Left renal pelvis (tissue), 4 donors: ENCODE measurements at places on chromosomes 5 and 9. TPM values are rescaled to one million over a fixed set of nuclear protein-coding genes. Genes with fewer than 3 reads are reported as not detected.

ANKRD18B gene
- 1.0 TPM for polyA plus RNA-seq

TAF11L10 gene
- polyA plus RNA-seq, result not detected

FAM169A gene
- polyA plus RNA-seq, result 1.5 TPM

PGM5 gene
- 67.1 TPM for polyA plus RNA-seq

KCTD16 gene
- 2.3 TPM for polyA plus RNA-seq

AQP7 gene
- polyA plus RNA-seq, result 28.0 TPM

LCN15 gene
- polyA plus RNA-seq, result not detected

GABRA1 gene
- not detected for polyA plus RNA-seq

GPRIN1 gene
- 1.4 TPM for polyA plus RNA-seq

ARHGEF37 gene
- polyA plus RNA-seq, result 5.4 TPM

SHC3 gene
- 2.6 TPM for polyA plus RNA-seq

DNA sequence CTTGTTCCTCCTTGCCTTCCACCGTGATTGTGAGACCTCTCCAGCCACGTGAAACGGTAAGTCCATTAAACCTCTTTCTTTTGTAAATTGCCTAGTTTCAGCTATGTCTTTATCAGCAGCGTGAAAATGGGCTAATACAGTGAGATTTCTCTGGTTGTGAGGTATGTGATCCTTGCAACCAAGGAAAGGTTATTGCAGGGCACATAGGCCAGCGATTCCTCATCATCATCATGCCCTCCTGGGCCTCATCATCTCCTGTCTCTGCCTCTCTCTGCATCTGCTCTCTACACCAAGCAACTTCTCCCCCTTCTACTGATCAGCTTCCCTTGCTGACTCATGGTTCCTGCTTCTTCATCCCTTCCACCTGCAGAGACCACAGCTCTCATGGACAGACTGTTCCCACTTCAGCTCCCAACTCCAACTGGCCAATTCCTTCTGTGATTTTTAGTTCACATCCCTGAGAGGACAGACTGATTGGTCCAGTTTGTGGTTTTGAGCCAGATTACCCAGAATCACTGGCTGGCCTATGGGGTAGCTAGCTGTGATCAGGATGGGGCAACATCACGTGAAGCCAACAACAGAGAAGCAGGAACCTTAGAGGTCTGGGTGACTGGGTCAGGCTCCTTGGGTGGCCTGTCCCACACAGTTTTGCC, 53.1 kb downstream of the LIX1 start:
- DNase-seq, result no peak

GRCh38 chr5:159727167-159727566, 189.1 kb upstream of the ADRA1B start:
- DNase-seq, result no peak

DNA sequence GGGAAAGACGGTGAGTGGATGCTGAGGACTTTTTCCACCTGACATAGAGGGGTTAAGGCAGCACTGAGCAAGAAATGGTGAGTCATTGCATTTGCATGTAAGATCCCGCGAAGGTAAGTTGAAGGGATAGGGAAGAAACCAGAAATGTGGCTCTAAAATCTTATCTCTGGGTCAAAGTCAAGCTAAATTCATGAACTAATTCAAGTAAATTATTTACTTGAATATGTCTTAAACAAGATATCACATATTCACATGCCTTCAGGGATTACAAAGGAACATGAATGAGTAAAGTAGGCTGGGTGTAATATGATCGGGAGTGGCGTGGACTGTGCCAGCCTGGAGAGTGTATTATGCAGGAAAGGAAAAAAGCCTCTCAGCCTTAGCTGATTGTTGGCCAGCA, 74.4 kb upstream of the EQTN start:
- no peak for DNase-seq

GRCh38 chr5:172533399-172534228, 79.3 kb upstream of the SH3PXD2B start:
- DNase-seq, result no peak

DNA sequence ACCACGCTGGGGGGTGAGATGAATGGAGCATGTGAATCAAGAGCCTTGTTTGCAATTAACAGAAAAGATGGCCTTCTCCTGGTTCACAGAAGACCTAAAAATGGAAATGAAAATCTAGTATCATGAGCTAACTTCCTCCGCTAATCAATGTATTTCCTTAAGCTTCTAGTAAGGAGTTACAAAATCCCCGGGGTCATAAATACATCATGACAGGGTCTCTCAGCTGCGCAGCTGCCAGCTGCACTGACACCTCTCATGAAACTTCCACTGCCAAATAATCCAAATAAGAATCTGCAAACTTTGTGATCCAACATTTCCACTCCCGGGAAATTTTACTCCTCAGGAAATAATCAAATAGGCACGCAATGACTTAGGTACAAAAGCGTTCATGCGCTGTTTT, 11.9 kb downstream of the MYO10 start:
- no peak for DNase-seq

DNA sequence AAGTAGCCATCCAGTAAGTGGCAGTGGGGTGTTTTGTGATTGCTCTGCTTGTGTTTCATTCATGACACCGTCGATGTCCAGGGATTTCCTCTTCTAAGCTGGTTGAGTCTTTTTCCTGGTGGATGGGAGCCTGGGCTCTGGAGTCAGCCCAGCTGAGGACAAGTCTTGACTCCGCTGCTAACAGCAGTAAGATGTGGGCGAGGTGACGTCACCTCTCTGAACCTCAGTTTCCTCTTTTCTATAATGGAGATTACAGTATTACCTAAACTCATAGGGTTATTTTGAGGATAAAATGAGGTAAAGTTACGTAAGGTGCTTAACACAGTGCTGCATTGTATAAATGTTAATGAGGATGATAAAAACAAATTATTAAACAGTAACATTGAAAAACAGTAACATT, 21.3 kb downstream of the FGF1 start:
- no peak for DNase-seq

DNA sequence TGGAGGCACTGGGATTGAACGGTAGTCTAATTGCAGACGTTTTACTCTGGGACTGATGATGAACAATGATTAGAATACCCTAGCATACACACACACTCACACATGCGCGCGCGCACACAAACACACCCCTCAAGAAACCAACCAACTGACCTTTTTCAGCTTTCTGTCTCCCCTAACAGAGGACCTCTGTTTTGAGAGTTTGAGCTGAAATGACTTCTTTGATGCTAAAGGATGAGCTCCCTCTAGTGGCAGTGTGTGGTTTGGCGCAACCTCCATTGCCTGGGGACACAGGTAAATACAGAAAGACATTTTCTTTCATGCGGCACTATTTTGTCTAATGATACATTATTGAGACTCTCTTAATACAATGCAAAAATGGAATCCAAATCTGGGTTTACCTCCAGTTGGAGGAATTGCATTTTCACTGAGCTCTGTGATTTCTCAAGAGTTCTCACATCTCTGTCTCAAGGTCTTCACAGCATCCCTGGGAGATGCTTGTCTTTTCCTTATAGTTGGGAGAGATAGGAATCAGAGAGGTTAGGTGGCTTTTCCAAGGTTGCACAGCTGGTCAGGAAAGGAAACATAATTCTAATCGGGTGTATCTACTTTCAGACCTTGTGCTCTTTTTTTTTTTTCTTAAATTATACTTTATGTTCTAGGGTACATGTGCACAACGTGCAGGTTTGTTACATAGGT, 187.5 kb downstream of the TMEM38B start:
- DNase-seq, result peak; percentile 37

DNA sequence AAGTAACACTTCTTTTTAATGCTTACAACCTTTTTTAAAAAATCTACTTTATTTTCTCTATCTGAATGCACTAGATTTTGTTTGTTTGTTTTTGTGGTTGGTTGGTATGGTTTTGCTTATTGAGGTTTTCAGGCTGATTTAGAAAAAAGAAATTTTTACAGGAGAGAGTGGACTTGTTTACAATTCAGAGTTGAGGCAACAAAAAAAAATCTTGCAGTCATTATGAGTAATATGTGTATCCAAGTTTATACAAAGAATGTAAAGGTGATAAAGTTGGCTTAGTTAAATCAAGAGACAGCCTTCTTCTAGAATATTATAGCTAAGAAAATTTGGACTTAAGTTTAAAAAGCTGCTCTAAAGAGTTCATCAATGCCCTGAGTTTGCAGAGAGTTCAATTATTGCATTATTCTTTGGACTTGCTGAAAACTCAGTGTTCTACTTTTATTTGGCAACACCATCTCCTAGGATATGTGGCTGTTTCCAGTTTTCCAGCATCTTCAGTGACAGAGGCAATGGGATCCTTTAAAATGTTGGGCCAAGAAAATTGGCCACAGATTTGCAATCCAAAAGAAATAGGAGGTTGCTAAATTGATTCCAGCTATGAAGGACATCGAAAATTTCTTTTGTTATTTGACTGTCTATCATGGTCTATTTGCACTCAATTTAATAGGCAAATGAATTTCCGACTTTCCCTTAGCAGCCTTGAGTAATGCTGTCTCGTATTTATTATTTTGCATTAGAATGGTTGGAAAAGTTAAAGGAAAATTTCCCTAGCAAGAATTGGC, 10.7 kb downstream of the STK32A start:
- DNase-seq, result no peak

DNA sequence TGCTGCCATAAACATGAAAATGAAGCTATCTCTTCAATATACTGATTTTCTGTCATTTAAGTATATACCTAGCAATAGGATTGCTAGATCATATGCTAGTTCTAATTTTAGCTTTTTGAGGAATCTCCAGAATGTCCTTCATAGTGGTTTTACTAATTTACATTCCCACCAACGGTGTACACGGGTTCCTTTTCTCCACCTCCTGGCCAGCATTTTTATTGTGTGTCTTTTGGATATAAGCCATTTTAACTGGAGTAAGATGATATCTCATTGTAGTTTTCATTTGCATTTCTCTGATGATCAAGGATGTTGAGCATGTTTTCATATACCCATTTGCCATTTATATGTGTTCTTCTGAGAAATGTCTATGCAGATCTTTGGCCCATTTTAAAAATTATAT, 446.5 kb downstream of the GABRG2 start:
- DNase-seq, result no peak

DNA sequence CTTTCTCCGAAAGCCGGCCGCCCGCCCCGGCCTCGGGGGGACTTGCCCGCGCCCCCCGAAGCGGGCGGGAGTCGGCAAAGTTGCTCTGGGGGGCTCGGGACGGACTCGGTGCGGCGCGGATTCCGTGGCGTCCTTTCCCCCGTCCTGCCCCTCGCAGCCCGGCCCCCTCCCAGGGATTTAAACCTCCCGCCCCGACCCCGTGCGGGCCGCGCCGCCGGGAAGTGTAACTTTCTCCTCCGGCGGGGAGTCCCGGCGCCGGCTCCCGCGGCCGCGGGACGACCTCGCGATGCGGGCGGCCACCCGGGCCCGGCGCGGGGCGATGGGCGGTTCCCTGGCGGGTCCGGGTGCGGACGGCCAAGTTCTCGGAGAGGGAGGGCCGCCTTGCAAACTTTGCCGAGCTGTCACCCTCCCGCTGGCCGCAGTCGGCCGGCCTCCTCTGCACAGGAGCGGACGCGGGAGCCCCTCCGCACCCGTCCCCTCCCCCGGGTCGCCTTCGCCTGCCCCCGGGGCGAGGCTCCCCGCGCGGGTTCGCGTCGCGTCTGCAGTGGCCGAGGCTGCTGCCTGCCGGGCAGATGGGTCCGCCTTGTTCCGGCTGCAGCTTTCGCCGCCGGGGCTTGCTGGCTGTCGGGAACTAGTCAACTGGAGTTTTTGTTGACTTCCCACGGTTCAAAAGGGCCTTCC, 732 bp downstream of the PBX3 start:
- no peak for DNase-seq

DNA sequence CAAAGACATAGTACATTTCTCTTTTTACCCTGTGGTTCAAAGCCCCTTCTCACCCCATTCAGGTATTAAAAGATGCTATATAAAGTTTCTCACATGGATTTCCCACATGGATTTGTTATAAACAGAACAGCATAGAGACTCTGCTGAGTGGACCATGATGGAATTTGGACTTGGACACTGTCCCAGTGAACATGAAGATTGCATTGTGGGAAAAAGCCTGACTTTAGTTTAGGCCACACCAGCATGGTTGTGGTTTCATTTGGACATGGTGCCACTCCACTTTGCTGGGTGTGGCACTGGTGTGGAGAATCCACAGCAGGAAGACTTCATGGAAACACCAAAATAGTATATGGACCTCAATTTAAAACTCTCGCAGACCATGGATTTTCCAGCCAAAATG, 124.6 kb downstream of the ARHGAP26 start:
- DNase-seq, result no peak

- DNase-seq, result no peak
Measured at GRCh38 chr5:73370095-73370494, 78.5 kb downstream of the FOXD1 start.

- no peak for DNase-seq
Measured at GRCh38 chr9:38216572-38216971, 147.5 kb upstream of the SHB start.

- peak; percentile 28 for DNase-seq
Measured at GRCh38 chr5:83470526-83471404, 779 bp upstream of the VCAN start.

GRCh38 chr9:130898552-130898852, 1.9 kb upstream of the QRFP start:
- DNase-seq, result no peak
